ENCODE measurements at places on chromosomes 6 and 20.

GRCh38 chr20:11119573-11119972, 445.8 kb upstream of the JAG1 start:
- DNase-seq = no peak

DNA sequence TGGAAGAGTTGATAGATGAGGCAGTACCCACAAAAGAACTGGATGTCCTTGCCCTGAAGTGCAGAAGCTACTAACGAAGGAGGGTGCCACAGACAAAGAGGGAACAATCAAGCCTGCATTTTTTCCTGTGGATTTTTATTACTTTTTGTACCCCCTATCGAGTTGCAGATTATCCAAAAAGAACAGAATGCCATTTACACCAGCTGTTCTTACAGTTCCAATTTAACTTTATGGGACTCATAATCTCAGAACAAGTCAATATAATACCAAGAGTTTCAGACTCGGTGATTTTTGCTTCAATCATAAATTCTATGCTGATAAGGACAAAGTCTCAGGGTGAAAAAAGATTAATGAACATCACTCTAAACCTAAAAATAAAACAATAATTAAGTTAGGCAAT, 4.0 kb upstream of the CNKSR3 start:
- no peak for DNase-seq

- DNase-seq = no peak
Observed at GRCh38 chr6:43886717-43887339, 116.8 kb downstream of the VEGFA start.

- DNase-seq = peak; percentile 3
Observed at GRCh38 chr6:35569011-35569461, 56.3 kb upstream of the TULP1 start.

- no peak for DNase-seq
Observed at GRCh38 chr6:44189257-44189656, 27.5 kb upstream of the MYMX start.

GRCh38 chr6:143222801-143223231, 162.1 kb downstream of the AIG1 start:
- DNase-seq = no peak

DNA sequence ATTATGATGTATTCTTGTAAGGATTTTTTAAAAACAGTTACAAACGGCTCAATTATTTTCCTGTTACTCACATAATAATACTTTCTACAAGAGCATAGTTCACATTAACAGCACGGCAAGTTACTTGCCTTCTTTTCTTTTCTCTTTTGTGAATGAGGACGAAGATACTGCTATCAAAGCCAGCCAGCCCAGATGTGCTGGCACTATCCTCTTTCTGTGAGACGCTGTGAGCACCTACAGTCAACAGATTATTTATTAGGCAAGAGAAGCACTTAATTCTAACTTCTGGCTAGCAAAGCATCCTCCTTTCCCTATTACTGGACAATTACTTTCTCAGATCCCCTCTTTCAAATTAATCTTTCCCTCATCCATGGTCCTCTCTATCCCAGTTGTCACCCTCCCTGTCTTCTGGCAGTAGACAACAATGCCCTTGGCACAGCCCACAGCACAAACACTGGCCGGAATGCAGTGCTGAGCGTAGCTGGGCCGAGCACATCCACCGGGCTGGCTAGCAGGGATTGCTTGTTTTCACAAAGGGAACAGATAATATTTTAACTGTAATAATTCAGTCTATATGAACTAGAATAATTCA, 262.1 kb downstream of the FOXC1 start:
- no peak for DNase-seq

DNA sequence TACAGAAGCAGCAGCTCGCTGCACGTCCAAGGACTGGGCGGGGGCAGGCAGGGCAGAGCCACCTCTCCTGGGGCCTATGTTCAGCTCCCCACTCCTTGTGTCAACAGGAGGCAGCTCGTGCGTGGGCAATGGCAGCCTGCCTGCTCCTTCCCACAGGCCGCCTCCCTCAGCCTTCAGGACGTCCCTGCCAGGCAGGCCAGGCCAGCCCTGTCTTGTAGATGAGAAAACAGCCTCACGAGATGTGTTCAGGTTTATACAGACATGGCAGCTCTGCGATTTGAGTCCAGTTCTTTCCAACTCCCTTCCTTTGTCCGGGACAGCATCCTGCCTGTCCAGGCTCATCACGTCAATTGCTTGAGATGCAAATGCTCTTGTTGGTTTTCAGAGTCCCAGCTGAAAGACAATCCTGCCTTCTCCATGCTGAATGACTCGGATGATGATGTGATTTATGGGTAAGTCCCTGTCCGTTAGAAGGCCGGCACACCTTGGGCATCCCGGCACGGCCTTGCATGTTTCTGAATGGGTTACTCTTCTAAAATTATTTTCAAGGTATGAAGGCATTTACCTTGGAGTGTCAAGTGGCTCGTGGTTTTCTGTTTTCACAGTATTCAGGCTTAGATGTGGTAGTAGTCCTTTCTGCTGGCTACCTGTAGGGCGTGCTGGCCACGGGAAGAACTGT, 13.5 kb downstream of the DYNLT1 start:
- DNase-seq = no peak

DNA sequence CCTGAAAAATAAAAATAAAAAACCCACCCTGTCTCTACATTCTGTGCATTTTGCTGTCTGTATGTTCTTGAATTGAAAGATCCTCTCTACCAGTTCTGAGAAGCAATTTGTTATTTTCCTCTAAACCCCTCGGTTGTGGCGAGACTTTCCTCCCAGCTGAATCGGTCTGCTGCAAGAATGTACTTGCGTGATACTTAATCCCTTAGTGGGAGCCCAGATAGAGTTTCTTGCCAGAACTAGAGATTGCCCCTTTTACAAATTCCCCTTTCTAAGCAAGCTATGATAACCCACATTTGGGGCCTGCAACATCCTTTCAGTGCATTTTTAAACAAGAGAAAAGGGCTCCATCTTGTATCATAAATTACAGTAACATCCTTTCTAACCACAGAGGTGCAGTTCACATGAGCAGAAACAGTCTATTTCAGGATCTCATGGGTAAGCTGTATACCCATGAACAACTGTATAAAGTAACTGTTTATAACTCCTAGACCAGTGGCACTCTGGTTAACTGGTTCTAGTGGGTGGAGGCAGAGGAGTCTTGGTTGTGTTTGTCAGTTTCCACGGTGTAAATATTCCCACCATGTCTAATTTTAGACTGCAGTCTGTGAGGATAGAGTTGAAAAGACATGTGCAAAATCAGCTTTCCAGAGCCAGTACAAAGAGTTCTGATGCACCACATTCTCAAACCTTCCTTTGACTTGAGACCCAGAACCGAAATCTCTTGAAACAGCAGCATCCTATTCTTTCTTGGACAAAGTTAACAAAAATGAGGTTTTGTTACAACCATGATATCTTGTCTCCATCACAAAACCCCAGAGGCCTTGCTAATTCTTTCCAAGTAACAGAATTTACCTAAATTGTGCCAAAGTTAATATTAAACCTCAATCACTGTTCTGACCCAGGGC, 113.1 kb upstream of the ZNF217 start:
- no peak for DNase-seq

DNA sequence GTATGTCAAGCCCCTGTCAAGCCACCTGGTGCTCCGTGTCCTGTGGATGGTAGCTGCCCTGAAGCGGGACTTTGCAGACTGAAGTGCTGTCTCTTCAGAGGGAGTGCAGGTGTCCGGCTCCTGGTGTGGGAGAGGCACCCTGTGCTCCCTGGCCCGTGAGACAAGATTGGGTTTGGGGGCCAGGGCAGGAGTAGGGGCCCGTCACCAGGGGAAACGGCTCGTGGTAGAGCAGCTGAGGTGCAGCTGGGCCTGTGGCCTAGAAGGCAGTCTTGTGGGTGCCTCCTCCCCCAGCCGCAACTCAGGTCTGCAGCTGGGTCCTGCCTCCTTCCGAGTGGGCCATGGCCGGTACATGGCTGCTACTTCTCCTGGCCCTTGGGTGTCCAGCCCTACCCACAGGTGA, at the start of gene PTCRA:
TSS of gene PTCRA (plus strand) at position 322 of the 400 bp plus-strand sequence. CDS start at position 339, 17 bp downstream.
- no peak for DNase-seq

DNA sequence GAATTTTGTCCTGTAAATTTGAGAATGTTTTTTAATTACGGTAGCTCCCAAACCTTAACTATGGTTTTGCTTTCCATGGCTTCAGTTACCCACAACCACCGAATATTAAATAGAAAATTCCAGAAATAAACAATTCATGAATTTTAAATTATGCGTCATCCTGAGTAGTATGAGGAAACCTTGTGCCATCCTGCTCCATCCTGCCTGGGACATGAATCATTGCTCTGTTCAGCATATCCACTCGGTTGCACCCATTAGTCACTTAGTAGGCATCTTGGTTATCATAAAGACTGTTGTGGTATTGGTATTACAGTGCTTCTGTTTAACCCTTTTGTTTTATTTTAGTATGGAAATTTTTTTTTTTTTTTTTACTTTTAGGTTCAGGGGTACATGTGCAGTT, 39.7 kb downstream of the KCNS1 start:
- no peak for DNase-seq

GRCh38 chr6:97322811-97323210, 39.8 kb upstream of the MMS22L start:
- no peak for DNase-seq

GRCh38 chr20:42595625-42596024, 594.1 kb downstream of the PTPRT start:
- no peak for DNase-seq

GRCh38 chr6:44341095-44341890, 1.2 kb upstream of the SPATS1 start:
- DNase-seq = no peak

- DNase-seq = no peak
Observed at GRCh38 chr6:170288091-170288631, 2.7 kb downstream of the DLL1 start.

DNA sequence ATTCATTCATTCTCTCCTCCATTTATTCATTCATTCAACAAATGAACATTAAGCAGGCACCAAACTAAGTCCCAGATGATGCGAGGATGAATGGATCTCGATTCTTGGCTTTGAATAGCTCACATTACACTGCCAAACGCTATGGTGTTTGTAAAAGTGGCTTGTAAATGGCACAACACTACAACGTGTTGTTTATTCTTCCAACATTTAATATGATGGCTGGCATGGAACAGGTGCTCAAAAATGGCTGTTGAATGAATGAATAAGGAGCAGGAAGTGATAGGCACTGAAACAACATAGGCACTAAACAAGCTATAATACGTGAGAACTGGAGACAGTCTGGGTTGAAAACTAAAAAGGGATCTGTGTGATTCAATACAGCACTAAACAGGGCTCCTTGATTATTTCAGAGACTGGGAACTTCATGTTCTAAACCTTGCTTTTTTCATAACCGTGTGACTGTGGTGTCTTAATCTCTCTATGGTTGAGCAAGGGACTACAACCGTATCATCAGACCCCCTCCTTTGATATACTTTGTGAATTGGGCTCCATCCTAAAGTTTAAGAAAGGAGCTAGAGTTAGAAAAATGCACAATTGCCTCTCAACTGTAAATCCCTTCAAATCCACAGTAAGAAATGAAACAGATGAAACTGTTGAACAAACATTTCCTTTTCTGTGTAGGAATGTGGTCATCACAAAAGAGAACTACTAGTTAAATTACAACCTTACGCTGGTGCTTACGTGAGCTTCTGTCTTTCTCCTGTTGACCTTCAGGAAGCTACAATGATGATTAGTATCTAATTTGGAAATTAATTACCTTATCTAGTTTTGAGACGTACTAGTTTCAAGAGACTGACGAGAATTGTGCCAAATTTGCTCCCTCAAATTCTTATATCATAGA, 16.9 kb upstream of the SLC16A10 start:
- DNase-seq = no peak

DNA sequence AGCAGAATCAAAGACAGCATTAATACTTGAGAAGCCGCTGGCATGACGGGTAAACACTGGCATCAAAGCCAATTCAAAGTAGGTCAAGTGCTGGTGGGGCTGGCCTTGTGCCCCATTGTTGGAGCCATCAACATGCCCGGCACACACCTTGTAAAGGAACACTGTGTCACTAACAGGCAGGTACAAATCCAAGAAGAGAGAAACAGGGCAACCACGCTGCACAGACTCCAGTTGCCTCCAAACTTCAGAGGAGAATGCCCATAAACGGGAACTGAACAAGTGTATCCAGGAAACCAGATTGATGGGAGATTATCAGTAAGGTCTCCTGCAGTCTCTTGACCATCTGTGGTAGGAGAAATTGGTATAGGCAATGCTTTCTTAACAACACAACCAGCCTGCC, 127.0 kb upstream of the STXBP5 start:
- no peak for DNase-seq

DNA sequence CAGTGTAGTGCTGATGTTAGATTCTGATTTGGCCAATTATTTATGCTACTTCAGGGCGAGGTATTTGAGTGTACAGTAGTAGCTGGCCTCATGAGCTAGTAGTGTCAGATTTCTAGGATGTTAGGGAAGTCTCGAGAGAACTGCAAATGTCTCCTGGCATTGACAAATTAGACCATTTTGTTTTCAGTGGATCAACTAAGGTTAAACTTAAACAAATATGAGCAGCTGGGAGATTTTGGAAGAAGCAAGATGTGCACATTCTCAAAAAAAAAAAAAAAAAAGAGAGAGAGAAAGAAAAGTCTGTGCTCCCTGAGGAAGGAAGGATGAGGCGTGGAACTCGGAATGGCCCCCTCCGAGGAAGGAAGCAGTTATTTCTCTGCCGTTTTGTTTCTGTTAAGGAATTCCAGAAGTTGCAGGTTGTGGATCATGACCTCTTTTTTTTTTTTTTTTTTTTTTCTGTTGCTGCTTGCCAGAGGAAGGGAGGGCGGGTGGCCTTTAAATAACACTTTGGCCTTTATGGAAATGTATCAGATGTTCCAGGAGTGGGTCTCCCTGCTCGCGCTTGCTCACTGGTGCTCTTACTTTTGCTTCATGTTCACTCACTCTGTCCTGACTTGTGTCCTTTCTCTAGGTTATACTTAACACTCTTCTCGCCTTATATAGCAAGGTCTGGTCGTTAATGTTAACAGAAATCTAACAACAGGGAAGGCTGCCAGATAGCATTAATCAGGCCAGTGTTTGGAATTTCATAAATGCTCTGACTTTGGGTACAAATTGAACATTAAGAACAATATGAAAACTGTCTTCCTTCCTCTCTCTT, 124.4 kb downstream of the TCP11 start:
- DNase-seq = no peak

DNA sequence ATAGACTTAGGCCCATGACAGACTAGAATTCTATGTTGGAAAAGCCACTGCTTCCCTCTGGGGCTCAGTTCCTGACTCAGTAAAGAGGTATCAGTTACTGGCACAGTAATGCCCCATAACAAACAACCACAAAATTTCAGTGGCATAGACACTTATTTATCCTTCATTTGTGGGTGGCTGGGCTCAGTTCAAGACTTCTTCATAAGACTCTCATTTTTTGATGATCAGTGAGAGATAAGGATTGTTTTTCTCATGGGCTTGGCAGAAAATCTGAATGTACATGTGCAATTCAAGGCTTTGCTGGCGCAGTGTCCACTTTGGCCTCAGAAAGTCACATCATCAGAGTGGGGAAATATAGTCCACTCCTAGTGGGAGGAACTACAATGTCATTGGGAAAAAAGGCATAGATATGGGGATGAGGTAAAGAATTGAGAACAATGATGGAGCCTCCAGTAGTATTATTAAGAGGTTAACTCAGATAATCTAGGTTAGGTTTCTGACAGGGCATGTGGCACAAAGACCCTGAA, 384.6 kb upstream of the FLRT3 start:
- DNase-seq = no peak

- no peak for DNase-seq
Observed at GRCh38 chr6:129767776-129768485, 58.0 kb upstream of the ARHGAP18 start.

Measured in stimulated activated CD8-positive, alpha-beta memory T cell treated with anti-CD3 and anti-CD28 coated beads, Interleukin-15, amount 100 ng/mL, for 24 hours (primary cell).